Effector memory CD4-positive, alpha-beta T cell (primary cell): ENCODE measurements at places on chromosomes 3 and 15.

DNA sequence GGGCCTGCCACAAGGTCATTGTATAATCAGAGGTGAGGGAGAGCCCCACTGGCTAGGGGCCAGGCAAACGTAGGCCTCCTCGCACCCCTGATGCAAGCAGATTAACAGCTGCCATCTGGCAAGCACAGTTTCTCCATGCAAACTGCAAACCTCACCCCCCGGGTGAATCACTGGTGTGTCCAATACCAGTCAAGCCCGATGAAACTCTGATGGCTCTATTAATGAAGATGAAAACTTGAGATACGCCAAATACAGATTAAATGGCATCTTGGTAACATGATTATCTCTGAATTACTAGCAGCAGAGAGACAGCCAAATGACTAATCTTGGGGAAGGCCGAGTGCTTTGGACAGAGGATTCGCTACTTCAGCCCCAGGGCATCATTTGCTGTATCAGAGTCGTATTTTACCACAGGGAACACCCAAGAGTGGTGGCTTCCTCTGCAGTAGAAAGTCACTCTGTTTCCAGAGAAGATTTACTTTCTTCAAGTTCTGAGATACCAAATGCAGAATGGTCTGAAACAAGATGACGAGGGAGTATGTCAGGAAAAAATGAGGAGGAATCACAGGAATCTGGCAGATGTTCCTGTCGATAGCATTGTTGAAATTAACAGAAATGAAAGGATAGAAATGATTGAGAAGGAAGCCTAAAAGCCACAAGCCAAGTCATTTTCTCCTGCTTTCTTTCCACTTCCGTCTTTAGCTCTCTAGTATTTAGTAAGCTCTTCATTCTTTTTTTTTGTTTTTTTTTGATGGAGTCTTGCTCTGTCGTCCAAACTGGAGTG lies 96.2 kb upstream of the NR2F2 start:
- no peak for DNase-seq

DNA sequence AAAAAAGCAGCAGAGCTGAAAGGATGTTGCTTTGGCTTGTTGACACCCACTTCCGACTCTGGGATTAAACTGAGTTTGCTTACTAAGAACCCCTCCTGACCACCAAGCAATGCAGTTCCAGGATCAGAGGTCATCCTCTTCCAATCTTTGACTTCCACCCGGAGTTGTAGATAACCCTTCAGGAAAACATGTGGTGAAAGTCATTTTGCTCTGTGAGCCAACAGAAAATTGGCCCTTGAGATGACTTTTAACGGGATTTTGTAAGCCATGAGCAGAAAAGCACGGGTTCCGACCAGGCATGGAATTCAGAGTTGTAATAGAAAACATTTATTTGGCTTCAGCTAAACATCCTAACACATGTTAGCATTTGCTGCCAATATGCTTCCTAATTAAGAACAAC lies 171.6 kb upstream of the NR2F2 start:
- no peak for DNase-seq

GRCh38 chr3:133124511-133124910 lies 86.3 kb downstream of the TMEM108 start:
- DNase-seq = no peak

DNA sequence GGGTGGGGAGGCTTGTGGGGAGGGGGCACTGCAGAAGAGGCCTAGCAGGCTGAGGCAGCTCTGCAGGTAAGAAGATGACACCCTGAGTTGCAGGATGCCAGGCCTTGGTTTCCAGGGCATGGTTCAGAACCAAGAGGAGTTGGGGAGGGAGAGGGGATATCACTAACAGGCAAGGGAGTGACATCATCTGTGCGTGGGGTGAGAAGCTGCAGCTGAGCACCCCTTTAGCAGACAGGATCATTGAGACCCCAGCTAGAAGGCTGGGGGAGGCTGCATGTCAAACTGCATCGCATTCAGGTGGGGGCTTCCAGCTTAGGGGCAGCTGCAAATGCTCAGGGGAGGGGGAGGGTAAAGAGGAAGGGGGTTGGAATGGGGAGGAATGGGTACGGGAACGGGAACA lies 23.0 kb downstream of the CACNA2D2 start:
- no peak for DNase-seq

- DNase-seq = no peak
Measured at GRCh38 chr3:130582457-130583153, 65.6 kb downstream of the COL6A6 start.

DNA sequence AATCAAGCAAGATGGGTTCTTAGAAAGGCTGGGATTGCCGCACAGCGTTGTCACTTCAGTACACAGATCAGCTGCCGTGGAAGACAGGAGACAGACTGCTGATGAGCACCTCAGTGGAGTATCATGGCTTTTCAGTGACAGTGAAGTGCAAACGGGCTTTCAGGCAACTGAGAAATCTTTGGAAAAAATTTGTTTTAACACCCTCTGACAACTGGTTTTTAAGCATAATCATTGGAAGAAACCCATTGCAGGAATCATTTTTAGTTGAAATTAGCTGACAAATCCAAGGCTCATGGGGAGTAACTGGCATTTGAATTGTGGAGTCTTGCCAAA lies 418.8 kb downstream of the OTOL1 start:
- no peak for DNase-seq

GRCh38 chr15:69604072-69604411 lies 151.4 kb downstream of the RPLP1 start:
- DNase-seq = no peak

DNA sequence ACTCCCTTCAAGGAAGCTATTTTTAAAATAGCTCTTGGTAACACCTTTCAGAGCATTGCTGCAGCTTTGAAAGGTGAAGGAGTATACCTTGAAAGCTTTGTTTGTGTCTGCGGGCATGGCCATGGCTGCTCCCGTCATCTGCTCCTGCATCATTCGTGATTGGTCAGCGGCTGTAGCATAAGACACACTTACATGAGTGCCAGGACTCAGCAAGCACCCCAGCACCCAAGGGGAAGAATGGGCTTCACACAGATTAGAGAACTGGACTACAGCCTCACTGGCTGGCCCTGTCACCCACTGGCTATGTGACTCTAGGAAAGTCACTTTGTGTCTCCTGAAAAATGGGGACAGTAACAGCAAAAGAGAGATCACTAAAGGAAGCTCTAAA lies 17.0 kb downstream of the EMC3 start:
- no peak for DNase-seq

DNA sequence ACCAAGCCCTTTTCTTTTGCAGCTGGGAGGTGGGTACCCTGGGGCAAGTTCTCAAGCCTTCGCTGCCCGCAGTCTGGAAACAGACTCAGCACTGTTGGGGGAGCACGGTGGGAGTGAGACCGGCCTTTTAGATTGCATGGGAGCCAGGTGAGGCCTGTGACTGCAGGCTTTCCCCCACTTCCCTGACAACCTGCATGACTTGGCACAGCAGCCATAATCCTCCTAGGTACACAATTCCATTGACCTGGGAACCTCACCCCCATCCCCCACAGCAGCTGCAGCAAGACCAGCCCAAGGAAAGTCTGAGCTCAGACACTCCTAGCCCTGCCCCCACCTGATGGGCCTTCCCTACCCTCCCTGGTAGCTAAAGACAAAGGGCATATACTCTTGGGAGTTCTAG lies 52.2 kb upstream of the CCDC80 start:
- DNase-seq = no peak

GRCh38 chr3:100100425-100100824 lies 13.9 kb downstream of the FILIP1L start:
- no peak for DNase-seq

DNA sequence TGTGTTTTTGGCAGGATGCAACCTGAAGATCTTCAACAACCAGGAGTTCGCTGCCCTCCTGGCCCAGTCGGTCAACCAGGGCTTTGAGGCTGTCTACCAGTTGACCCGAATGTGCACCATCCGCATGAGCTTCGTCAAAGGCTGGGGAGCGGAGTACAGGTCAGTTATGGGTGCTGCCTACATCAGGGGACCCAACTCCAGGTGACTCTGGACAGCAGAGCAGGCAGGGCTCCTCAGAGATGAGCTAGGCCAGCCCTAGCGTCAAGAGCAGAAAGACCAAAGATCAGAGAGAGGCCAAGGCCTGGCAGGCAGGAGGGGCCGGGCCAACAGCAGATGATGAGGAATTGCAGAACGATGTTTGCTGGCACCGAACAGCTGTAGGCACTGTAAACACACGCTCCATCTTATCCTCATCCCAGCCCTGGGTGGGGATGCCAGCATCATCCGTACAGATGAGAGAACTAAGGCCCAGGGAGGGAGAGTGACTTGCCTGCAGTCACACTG lies 67.1 kb downstream of the AAGAB start:
- DNase-seq = no peak

- no peak for DNase-seq
Measured at GRCh38 chr3:17518189-17519059, 224.0 kb downstream of the TBC1D5 start.

DNA sequence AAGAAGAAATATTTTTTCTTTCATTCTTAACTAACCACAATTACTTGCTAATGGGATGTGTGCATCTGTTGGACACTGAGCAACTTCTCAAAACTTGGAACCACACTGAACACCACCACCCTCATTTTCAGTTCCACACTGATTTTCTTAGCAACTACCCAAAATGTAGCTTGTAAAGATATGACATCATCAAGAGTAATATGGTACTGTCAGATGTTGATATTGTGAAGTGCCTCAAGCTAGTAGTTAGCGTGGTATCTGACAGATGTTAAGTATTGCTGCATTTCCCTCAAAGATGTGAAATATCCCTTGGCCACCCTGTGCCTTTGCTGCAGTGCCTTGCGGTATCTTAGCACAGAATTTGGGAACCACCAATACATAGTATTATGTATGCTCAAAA lies 9.3 kb downstream of the RFTN1 start:
- no peak for DNase-seq

DNA sequence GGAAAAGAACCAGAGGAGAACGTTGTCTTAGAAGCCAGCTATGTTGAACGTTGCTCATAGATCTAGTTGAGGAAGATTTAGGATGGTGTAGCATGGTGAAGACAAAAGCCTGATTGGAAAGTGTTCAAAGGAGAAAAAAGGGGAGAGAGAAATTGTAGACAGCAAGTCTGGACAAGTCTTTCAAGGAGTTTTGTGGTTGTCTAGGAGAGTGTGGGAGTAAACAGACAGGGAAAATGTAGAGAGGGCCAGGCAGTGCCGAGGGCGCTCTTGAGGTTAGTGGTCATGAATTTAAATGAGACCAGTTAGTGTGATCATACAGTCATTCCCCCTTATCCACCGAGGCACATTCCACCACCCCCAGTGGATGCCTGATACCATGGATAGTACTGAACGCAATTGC lies 167.5 kb upstream of the IL12A start:
- DNase-seq = no peak

DNA sequence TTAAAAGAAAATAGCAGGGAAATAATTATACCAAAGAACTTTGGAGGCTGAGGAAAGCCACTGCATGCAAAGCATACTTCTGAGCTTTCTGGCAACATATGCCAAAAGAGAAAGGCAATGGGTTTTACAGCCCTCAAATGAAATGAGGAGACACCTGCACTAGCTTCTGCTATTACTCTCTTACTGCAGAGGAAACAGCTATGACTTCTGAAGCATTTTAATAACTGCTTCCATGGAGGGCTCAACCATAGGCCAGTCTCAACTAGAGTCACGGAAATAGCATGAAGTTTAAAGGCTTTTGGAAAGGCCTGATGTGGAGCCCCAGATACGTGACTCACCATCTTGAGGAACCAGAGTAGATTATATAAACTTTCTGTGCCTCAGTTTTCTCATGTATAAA lies 114.8 kb downstream of the OXNAD1 start:
- DNase-seq = no peak

DNA sequence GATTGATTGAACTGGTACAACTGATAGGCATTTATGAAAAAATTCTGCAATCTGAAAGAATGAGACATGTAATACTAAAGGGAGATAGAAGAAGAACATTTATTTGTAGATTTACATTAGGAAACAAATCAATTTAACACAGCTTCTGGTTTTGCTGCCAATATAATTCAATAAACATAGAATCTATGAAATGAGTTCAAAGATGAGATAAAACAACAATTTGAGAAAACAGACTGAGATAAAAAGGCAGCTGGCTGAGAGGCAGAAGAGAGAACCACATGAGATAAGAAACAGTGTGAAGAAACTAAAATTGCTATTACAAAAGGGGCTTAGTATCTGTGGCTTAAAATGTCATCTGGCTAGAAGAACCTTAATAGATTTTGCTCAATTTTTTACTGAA lies 176.6 kb downstream of the PYDC2 start:
- DNase-seq = no peak

DNA sequence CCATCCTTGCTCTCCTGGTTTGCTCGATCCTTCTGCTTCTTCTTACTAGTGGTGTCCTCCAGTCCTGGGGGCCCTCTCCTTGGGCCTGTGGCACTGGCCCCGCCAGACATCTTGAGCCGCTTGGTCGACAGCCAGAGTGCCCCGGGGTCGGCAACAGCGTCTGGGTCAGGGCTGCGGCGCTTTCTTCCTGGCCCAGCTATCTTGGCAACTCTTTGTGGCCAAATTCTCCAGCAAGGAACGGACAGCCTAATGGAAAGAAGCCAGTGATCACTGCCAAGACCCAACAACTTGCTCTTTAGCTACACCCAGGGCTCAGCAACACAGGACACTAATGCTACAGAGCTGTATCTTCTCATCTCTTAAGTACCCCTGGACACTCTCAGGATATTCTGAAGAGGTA lies 1.6 kb downstream of the USP19 start:
- no peak for DNase-seq

- DNase-seq = no peak
Measured at GRCh38 chr3:25265284-25265683, 162.8 kb upstream of the RARB start.

- no peak for DNase-seq
Measured at GRCh38 chr3:108410531-108410984, 99.8 kb downstream of the MYH15 start.

- DNase-seq = no peak
Measured at GRCh38 chr3:74883690-74884089, 269.2 kb upstream of the CNTN3 start.

- DNase-seq = no peak
Measured at GRCh38 chr3:187352581-187353575, 15.3 kb upstream of the RTP4 start.

DNA sequence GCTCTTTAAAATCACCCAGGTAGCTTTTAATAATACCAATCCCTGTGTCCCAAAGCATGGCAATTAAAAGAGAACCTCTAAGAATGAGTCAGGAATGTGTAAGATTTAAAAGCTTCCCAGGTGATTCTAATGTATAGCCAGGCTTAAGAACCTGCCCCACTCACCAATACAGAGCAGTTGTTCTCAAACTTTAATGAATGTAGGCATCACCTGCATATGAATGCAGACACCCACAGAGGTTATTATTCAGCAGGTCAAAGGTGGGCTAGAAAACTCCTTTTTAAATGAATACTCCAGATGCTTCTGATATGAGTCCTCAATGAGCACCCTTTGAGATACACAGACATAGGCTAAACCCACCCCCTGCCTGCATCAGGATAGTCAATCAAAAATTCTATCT lies 298.1 kb upstream of the KCNMB2 start:
- DNase-seq = no peak

- DNase-seq = no peak
Measured at GRCh38 chr3:183427876-183428446, 458 bp downstream of the MCF2L2 start.

DNA sequence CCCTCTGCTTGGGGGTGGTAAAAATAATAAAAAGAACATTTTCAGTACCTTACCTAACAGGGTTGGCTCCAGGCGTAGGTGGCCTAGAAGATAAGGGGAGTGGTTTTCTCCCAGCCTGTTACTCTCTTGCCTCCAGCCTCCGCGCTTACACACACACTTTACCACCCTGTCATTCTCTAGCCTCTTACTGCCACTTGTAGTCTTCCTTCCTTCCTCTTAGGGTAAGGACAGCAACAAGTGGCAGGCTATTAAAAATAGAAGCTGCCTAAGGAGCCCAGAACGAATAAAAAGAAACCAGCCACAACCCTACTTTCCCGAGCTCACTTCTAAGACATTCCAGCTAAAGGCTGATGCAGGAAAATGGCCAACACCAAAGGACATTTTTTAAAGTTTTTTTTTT lies 9.6 kb upstream of the LIPH start:
- no peak for DNase-seq
